ENCODE measurements at places on chromosomes 3 and 15.

GRCh38 chr15:58136731-58137130, 1.4 kb upstream of the AQP9 start:
- no peak for DNase-seq

DNA sequence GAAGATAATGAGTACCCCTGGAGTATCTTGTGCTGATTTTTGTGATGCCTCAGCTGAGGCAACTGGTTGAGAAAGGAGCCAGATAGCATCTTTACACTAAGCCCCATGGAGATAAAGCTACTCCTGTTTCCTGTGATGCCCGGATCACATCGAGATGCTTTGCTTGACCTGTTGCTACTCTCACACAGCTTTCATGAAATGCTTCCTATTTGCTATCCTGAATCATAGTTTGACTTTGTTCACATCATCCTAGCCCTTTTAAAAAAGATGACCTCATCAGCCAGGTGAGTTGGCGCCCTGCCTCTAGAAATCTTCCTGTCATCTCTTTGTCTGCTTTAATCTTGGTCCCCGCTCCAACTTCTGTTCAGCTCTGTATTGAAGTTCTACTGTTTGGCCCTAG, 409.6 kb upstream of the TBL1XR1 start:
- DNase-seq = no peak

DNA sequence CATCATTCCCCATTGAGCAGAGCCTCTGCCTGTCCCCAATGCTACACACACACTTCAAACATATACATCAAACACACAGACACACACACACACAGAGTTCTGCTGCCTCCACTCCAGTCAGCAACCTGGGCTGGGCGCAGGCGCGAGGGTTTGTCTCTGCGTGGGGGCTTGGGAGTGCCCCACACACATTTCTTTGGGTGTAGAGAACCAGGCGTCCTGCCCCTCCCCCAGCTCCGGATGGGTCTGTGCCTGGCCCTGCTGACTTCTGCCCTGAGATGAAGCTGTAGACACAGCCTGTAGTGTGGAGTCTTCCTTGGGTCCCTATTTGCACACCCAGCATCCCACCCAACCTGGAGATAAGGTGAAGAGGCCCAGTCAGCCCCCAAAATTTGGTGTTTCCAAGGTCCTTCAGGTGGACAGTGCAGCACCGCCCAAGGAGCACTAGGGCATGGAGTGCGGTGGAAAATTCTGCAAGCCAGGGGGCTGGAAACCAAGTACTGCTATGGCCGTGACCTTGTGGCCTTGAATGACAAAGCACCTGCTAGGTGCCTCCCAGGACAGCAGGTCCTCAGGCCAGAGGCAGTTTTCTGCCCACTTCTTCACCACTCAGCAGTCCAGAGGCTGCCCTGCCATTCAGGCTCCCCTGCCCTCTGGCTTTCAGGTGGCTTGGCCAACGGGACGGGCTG, 26.8 kb downstream of the FBXW12 start:
- no peak for DNase-seq

DNA sequence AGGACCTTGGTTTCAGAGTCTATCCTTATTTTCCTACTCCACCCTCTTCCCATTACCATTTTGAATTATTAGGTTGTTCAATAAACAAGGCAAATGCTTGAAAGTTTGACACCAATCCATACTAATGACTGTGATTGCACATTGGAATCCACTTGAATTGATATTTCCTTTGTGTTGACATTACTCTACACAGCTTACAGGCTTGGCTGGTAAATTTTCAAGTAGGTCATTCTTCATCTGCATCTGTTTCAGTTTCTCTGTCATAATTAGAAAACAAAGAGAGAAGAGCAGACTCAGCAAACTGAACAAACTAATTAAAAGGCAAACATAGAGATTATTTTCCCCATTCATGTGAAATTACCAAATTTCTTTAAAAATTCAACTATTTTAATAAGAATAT, 732.9 kb upstream of the BCHE start:
- no peak for DNase-seq

- no peak for DNase-seq
Measured at GRCh38 chr15:56917652-56918045, 795 bp upstream of the TCF12 start.

- DNase-seq = no peak
Measured at GRCh38 chr3:64475037-64475436, 212.8 kb downstream of the ADAMTS9 start.

DNA sequence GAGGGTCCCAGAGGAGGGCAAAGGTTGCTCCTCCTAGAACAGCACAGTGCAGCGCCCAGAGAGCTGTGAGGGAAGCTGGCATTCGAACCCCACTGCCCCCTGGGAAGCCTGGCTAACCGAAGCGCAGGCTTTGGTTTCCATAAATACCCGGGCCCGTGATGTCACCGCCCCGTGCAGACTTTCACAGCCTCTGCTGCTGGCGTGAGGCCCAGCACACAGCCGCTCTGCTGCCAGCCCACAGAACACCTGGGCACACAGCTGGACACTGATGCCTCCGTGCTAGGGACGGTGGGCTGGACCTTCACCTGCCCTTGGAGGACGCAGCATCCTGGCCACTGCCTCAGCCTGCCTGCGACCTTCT, 1.0 kb downstream of the IQSEC1 start:
- no peak for DNase-seq

- no peak for DNase-seq
Measured at GRCh38 chr3:59904296-59904695, 854.5 kb upstream of the CFAP20DC start.

- peak; percentile 22 for DNase-seq
Measured at GRCh38 chr15:63718590-63719035, 115.1 kb downstream of the HERC1 start.

- DNase-seq = no peak
Measured at GRCh38 chr3:128012050-128012449, 40.2 kb upstream of the SEC61A1 start.

GRCh38 chr3:46464326-46465195, at the start of gene LTF:
LTF (minus strand) TSS chr3:46464905; CDS start chr3:46464867, 38 bp downstream.
- no peak for DNase-seq

- no peak for DNase-seq
Measured at GRCh38 chr15:100794008-100794407, 85.6 kb upstream of the ALDH1A3 start.

DNA sequence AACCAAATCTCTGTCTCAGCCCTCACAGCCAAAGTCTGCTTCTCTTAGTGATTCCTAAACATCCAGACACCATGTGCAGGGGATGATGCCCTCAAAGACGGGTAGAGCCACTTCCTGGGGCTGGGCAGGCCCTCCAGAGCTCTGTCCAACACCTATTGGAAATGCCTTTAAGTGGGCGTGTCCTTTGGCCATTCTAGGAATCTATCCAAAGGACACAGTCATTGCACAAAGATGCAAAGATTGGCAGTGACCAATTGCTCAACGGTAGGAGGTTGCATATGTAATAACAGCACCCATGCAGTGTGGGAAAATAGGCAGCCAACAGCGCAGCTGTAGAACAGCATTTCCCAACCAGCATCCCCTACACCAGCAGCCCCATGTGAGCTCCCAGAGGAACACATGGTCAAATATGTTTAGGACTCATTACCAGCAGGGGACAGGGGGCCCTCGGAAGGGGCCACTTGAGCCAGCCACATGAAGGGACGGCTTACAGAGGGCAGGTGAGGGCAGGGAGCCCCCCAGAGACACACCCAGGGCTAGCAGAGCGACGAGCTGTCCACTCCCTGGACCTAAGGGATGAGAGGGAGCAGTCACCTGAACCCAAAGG, 142.8 kb upstream of the IQSEC1 start:
- peak; percentile 19 for DNase-seq

GRCh38 chr15:88624971-88625490, 3.9 kb downstream of the AEN start:
- DNase-seq = no peak

DNA sequence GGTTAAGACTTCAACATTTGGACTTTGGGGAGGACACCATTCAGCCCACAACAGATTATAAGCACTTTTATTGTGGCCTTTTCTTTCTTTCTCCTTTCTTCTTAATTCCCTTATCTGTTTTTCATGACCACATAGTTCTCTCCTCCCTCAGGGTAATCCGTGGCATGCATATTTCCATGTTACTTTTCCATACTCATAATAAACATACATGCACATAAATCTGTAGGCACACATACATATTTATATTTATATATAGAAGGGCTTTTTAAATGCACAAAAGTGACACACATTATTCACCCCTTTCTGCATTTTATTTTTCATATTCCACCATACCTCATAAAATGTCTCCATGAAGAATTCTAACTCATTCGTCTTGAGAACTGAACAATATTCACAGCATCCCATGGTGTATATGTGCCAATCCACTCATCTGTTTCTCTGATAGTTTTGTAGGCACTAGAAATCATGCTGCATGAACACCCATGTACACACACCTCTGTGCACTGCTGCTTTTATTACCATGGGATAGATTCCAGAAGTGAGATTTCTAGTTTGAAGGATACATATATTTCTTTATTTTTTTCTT, 38.1 kb upstream of the GADL1 start:
- no peak for DNase-seq

DNA sequence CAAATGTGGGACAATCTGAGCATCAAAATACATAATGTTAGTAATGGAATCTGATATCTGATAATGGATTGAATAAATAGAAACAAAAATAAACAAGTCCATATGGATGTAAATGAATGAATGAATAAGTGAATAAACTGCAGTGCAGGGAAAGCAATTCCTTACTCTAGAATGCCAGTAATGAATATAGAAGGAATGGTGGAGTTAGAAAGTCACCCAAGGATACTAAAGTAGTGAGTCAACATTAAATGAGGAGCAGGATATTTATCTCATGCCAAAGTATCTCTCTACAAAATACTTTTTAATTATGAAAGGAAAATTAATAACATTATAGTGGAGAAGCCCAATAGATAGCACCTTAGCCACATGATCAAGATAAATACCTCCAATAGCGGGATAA, 300.3 kb downstream of the FEZF2 start:
- no peak for DNase-seq

DNA sequence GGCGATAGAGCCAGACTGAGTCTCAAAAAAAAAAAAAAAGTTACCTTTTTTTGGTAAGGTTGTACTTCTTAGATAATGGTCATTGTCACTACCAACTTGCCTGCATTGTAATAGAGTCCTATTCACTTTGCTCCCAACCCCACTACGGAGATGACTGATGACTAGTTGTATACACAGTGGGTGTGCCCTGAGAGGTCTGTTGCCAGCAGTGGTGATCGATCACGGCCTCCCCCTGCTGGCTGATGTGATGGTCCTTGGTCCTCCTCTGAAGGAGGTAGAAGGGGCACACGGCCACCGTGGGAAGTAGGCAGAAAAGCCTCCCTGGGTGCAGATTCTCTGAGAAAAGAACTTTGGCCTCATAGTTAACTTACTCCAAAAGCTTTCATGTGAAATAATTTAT, 10.7 kb downstream of the GCNT3 start:
- DNase-seq = peak; percentile 64

GRCh38 chr15:56353740-56354139, 11.5 kb upstream of the TEX9 start:
- DNase-seq = no peak

DNA sequence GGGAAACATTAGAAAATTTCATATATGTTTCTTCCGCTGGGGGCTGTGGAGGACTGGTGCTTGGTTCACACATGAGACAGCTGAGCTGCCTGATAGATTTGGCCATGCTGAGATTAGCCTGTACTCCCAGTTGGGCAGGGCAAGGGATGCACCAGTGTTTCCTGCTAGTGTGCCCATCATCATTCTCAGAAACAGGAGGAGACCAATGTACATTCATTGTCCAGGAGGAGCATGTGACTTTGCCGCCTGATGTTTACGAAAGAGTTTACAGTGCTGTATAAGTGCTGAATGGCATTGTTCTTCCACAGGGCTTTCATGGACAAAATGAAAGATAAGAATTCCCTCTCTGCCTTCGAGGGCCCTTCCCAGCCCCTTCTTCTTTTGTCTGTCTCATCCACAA, 311.1 kb upstream of the THBS1 start:
- DNase-seq = no peak

DNA sequence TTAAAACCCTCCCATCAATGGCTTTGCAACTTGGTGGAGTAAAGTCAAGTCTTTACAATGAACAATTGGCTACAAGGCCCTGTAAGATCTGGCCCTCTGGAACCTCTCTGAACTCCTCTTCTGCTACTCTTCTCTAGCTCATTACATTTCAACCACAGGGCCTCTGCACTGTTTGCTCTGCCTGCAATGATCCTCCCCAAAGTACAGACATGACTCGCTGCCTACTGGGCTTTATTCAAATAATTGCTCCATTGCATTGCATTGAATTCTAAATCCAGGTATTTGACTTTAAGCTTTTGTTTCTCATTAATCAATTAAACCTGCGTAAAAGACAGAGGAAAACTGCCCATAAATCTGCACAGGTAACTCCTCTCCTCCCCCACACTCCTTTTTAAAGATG, 96.7 kb downstream of the CD47 start:
- no peak for DNase-seq

- DNase-seq = no peak
Measured at GRCh38 chr3:72768006-72768441, 80.2 kb downstream of the SHQ1 start.

DNA sequence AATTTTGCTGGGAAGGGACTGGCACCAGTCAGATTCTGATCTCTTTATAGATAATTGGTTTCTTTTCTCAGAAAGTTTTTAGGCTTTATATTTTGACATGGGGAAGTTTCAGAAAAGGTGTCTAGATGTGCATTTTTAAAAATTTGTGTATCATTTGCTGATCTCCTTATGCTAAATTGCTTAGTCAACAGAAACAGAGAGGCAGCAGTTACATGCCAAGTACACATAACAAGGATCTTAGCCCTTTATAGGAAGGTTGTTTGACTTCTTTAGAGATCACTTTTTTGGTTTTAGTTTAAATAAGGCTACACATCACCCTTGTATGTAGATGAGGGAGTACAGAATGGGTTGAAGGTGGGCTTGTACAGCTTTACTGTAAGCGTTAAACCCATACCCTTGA, 53.5 kb downstream of the RAP2B start:
- DNase-seq = no peak

DNA sequence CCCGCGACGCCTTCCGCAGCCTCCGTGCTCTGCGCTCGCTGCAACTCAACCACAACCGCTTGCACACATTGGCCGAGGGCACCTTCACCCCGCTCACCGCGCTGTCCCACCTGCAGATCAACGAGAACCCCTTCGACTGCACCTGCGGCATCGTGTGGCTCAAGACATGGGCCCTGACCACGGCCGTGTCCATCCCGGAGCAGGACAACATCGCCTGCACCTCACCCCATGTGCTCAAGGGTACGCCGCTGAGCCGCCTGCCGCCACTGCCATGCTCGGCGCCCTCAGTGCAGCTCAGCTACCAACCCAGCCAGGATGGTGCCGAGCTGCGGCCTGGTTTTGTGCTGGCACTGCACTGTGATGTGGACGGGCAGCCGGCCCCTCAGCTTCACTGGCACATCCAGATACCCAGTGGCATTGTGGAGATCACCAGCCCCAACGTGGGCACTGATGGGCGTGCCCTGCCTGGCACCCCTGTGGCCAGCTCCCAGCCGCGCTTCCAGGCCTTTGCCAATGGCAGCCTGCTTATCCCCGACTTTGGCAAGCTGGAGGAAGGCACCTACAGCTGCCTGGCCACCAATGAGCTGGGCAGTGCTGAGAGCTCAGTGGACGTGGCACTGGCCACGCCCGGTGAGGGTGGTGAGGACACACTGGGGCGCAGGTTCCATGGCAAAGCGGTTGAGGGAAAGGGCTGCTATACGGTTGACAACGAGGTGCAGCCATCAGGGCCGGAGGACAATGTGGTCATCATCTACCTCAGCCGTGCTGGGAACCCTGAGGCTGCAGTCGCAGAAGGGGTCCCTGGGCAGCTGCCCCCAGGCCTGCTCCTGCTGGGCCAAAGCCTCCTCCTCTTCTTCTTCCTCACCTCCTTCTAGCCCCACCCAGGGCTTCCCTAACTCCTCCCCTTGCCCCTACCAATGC, 2.0 kb downstream of the ISLR start:
- no peak for DNase-seq
